ENCODE measurements at places on chromosomes 13 and 19.

DNA sequence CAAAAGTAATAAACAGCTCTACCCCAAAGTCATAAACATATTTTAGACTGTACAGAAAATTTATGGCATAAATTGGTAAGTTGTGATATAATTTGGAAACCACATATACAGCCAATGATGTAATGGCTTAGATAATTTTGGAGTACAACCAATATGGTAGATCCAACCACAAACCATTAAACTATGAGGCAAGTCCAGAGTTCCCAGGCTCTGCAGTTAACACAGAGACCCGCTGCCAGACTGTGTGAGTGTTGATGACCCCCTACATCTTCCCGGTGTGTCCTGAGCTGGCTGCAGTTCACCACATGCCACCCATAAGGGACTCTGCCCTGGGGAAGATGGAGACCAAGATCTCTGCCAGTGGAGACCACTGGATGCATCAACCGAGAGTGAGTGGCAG, 9.9 kb upstream of the SERPINE3 start:
- DNase-seq, result no peak

GRCh38 chr13:26864576-26864975, 104.0 kb upstream of the GPR12 start:
- no peak for DNase-seq

DNA sequence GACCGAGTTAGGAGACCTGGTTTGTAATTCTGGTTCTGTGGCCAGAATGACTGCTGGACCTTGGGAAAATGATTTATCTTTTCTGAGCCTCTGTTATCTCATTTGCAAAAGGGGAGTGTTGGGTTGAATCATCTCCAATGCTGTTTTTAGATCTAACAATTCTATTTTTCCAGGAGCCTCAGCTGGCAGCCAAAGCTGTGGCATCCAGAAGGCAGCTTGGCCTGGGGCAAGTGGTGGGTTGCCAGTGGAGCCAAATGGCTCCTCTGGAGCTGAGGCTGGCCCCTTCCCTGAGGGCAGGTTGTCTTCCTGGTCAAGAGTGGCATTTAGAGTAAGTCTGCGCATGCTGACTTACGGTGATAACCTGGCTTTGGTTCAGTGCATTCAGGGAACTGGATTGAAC, 21.3 kb downstream of the B3GLCT start:
- no peak for DNase-seq

DNA sequence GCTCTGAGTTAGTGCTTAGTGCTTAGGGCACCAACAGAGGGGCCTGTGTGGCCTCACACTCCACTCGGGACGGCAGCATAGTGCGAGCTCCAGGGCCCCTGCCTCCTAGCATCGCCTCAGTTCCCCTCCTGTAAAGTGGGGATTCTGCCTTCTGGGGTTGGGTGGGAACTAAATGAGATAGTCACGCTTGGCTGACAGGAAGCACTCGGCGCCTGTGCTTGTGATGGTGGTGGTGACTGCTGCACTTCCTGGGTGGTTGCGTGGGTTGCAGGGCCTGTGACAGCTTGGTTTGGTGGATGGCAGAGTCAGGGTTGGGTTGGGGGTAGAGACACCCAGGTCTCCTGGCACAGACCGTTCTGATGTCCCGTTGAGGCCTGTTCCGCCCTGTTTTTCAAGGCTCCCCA, 7.7 kb downstream of the PLEKHF1 start:
- no peak for DNase-seq

GRCh38 chr19:39540333-39540673, 342 bp upstream of the EID2 start:
- no peak for DNase-seq

DNA sequence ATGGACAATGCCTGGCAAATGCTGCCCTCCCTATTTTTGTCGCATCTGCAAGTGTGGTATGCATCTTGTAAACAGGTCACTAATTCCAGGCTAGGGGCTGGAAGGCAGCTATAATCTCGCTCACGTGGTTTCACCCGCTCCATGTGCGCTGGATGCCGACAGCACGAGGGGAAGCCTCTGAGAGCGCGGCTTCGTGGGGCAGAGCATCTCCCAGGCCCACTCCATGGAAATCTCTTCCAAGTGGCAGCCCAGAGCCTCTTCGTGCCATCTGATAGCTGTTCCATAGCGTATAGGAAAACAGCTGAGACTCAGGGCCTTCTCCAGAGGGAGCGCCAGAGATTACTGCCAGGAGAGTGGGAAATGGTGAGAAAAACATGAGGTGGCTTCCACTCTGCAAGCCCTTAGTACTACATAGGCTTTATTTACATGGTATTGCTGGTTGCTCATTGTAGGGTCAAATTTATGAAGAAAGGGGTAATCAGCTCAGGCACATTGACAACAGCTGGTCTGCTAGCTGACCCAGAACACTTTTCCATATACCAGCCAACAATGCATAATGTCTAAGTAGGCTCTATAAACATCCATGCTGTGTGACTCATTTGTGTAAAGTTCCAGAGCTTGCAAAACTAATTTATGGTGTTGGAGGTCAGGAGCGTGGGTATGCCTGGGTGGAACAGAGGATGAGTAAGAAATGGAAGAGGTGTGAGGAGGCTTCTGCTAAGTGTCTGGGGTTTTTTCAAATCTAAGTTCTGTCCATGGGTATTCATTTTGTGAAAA, 165.2 kb downstream of the SHISA2 start:
- DNase-seq, result peak; percentile 95

- no peak for DNase-seq
Observed at GRCh38 chr13:111927181-111927540, 139.8 kb upstream of the SOX1 start.

DNA sequence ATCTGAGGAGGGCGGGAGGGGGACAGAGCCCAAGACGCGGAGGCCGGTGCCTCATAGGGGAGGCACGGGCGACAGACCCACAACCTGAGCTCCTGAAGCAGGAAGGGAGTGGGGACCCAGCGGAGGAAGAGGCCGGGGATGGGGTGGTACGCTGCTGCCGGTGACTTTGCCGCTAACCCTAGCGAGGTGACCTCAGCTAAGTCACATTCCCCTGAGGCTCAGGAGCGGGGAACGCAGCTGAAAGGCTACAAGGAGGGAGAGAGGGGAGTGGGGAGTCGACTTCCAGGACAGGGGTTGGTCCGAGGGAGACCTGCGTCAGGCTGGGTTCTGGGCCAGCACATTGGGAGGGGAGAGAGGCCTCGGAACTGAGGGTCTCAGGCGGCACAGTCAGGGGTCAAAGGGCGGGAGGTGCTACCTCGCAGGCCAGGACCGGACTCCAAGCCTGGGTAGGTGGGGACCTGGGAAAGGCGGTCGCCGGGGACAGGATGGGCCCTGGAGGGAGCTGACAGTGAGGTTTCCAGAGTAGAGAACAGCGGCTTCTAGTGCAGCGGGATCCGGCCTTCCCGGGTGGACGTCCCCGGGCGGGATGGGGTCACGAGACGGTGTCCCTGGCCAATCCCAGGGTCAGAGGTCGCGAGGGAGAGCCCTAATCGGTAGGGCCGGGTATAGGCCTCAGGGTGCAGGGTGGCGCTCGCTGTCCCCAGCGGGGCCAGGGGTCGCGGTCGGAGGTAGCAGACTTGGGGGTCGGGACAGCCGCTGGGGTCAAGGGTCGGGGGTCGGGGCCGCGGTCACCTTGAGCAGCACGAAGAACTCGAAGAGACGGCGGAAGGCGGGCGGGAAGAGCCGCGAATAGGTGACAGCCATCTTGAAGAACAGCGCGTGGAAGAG, 699 bp downstream of the TMEM259 start:
- no peak for DNase-seq

DNA sequence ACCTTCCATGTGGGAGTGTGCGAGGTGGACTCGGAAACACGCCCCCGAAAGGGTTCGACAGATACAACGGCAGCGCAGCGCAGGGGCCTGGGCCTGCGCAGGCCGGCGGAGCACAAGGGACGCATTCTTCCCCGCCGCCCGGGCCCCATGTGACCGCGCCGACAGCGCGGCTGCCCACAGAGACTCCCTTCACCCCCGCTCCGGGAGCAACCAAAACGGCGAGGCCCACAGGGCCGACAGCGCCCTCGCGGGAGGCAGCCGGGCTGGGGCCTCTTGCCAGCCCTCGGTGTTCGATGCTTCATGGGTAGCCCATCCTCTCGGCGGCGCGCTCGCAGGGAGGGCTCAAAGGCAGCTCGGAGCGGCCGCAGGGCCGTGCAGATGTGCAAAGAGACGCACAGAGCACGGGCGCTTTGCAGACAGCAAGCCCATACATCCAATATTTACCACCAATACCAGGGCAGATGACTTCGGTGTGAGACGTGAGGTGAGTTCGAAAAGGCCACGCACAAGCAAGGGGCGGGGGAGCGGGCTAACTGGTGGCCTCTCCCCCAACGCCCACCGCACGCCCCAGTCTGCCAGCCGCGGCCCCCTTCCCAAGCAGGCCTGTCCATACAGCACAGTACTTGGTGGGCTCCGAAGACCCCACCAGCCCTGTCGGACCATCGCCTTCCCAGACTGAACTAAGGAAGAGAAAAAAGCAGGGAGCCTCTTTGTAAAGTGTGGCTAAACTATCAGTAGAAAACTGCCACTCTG, 89.9 kb downstream of the CRYL1 start:
- DNase-seq, result no peak

DNA sequence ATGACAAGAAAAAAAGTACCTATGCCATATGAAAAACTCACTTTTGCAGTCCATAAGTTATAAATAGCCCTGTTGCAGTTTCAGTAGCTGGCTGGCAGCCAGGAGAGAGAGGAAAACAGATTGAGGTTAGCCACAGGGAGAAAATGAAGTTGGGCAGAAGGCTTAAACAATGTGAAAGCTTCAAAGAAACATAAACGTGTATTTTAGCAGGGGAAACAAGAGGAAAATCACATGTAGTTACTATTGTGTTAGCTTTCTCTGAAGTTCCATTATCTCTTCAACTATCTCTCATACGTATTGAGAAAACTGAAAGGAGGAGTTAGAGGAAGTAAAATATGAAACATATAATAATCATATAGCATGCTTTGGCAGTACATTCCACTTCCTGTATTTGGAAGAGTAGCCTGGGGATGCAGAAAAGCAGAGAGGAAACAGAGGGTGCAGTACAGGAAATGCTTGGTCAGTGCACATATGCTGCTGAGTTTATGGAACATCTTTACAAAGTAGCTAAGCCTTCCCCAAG, 1551.1 kb downstream of the EFNB2 start:
- DNase-seq, result peak; percentile 69

DNA sequence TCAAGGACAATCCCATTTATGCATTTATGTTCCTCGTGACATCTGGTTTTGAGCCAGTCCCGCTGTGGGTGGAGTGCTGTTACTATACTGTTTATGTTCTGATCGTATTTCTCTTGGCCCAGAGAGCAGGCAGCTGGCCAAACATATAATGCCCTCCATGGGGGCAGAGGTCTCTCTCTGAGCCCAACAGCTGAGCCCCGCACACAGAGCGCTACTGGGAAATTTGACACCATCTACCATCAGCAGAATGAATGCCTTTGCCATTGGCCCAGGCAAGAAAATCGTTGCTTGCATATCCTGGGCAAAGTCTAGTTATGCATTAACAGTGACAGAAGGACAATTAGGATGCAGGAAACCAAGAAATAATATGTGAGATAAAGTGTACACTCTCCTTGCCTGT, 126.8 kb upstream of the CACNA1A start:
- DNase-seq, result peak; percentile 63

DNA sequence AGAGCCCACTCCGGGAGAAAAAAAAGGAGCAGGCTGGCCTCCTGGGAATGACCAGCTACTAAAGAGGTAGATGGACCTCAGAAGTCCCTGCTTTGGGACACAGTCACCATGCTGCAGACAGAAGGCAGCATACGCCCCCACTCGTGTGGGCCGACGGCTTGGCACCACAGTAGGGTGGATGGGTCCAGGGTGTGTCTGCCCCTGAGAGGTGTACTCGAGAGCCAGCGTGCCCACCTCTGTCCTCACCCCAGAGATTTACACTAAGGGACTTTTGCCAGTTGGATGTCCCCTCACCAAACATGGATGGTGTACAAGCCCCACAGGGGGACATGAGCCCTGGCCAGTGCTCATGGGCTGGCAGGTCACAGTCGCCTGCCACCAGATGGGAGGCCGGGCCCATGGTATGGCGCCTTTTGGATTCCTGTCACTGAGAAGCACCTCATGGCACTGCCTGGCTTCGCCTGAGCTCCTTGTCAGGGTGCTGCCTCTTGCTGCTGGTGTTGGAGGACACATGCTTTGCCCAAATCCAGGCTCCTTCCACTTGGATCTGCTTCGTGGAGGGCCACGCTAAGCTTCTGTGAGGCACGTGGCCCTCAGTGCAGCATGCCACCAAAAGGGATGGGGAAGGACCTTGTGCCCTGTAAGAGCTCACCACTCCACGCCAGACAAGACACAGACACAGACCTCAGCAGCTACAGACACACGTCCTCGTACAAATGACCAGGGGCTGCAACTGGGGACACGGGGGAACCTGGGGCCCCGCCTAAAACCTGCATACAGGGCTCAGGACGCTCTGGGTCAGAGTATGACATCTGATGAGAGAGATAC, 13.3 kb upstream of the EPHX3 start:
- no peak for DNase-seq

GRCh38 chr19:13840305-13841085, 36.4 kb upstream of the NANOS3 start:
- no peak for DNase-seq

DNA sequence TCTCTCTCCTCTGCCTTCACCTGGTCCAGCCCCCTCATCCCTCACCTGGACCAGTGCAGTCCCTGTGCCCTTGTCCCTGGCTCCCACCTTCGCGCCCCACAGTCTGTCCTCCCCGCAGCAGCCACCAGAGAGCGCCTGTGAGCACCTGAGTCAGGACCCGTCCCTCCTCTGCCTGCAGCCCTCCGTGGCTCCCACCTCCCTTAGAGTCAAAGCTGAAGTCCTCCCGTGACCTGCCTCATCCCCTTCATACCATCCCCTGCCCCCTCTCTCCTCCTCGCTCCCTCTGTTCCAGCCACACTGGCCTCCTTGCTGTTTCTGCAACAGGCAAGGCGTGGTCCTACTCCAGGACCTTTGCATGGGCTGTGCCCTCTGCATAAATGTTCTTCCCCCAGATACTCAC, 10.3 kb downstream of the CELF5 start:
- DNase-seq, result no peak

DNA sequence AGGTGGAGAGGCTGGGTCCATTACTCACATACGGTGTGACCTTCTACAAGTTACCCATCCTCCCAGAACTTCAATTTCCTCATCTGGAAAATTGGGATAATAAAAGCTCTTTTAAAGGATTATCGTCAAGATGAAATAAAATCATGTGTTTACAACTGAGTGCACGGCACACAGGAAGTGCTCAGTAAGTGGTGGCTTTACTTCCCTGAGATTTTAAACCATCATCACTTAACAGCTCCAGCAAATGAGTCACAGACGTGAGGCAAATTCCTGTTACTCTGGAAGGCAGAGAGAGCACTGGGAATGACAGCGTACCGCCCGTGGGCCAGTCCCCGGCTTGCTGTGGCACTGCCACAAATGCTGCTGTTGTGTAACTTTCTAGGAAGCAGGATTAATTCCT, 64.1 kb downstream of the MRPL57 start:
- DNase-seq, result peak; percentile 77

- no peak for DNase-seq
Observed at GRCh38 chr19:5091684-5092480, 123.0 kb downstream of the KDM4B start.

GRCh38 chr19:40190891-40191835, at the start of gene MAP3K10:
MAP3K10 (plus strand) TSS chr19:40191426; CDS start chr19:40192032, 606 bp downstream.
- DNase-seq, result peak; percentile 7

Data from renal cortical epithelial cell (primary cell).